T-helper 17 cell (primary cell): ENCODE measurements at places on chromosomes 12 and 14. TPM values are rescaled to one million over a fixed set of nuclear protein-coding genes. Genes with fewer than 3 reads are reported as not detected.

- H3K36me3 ChIP-seq, result peaks cover 8% of the 10 kb centered on the region
- H3K27ac ChIP-seq, result no peak overlapping the region
- peaks cover 3% of the 10 kb centered on the region for H3K4me1 ChIP-seq
- no peak for DNase-seq
- H3K27me3 ChIP-seq, result peaks cover 29% of the 10 kb centered on the region
Observed at GRCh38 chr12:3597526-3598210, 106.7 kb downstream of the PRMT8 start.

DNA sequence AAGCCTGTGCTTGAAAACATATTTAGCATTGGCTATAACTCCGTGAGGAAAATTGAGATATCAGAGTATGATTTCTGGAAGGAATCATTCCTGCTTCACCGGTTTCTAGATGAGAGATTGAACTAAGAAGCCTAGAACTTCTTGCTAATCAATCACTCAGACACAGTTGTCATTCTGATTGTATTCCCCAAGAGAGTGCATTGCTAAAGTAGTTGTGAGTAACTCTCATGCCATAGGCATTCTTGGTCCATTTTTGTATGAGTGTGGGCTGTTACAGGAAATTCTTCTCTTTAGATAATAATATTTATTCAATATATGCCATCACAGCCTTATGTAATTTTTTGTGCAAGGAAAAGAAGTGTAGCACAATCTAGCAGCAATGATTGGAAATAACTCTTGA is 893.3 kb upstream of the MDGA2 start:
- no peaks in the 10 kb centered on the region for H3K27me3 ChIP-seq
- no peak overlapping the region for H3K27ac ChIP-seq
- no peaks in the 10 kb centered on the region for H3K4me1 ChIP-seq
- H3K4me3 ChIP-seq, result no peak overlapping the region

Gene NGB
- not detected for total RNA-seq

Gene B4GALNT3
- total RNA-seq, result 1.7 TPM

- no peak for DNase-seq
- H3K36me3 ChIP-seq, result no peaks in the 10 kb centered on the region
- H3K4me3 ChIP-seq, result no peak overlapping the region
- H3K27me3 ChIP-seq, result peaks cover 12% of the 10 kb centered on the region
- H3K4me1 ChIP-seq, result no peaks in the 10 kb centered on the region
Observed at GRCh38 chr12:91109148-91109564, 2.1 kb downstream of the LUM start.

GRCh38 chr12:47316609-47317049 is 236.9 kb upstream of the AMIGO2 start:
- H3K4me3 ChIP-seq, result peak overlapping the region; percentile 69
- peaks cover 16% of the 10 kb centered on the region for H3K4me1 ChIP-seq
- no peaks in the 10 kb centered on the region for H3K36me3 ChIP-seq
- H3K27me3 ChIP-seq, result no peaks in the 10 kb centered on the region
- H3K27ac ChIP-seq, result peak overlapping the region; percentile 83
- DNase-seq, result no peak

Gene TESPA1
- total RNA-seq, result 121 TPM

DNA sequence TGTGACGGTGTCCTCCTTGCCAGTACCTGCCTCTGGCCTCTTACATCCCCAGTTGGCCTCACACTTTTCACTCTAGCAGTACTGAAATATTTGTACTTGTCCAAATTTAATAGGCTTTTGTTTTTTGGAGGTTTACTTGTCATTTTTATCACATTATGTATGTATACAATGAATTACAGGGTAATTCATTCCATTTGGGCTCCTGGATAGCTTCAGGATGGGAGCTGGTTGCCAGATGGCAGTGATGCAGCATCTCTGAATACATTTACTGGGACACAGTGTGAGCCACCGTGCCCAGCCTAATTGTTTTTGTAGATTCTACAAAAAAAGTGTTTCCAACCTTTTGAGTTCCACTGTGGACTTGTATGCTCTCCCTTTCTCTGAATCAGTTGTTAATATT is 13.4 kb downstream of the CCDC77 start:
- peaks cover 21% of the 10 kb centered on the region for H3K36me3 ChIP-seq
- H3K27ac ChIP-seq, result no peak overlapping the region
- H3K4me3 ChIP-seq, result no peak overlapping the region
- H3K27me3 ChIP-seq, result no peaks in the 10 kb centered on the region

DNA sequence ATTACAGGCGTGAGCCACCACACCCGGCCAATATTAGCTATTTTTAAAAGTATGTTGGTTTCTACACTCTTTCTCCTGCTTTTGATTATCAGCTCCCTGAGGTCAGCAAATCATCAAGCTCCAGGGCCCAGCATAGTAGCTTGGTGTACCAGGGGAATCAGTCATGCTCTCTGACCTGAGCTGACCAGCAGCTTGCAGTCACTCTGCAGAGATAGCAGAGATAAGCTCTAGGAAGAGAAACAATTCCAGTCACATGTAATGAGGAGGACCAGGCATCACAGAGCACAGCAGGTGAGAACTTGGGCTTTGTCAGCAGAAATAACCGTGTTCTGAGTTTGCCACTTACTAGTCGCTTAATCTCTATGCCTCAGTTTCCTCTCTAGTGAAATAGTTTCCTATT is 8.5 kb downstream of the PLEKHD1 start:
- no peak for DNase-seq
- H3K4me1 ChIP-seq, result peaks cover 3% of the 10 kb centered on the region
- H3K27me3 ChIP-seq, result peaks cover 46% of the 10 kb centered on the region
- no peak overlapping the region for H3K27ac ChIP-seq

- H3K36me3 ChIP-seq, result no peaks in the 10 kb centered on the region
- H3K27ac ChIP-seq, result peak overlapping the region; percentile 5
- H3K27me3 ChIP-seq, result no peaks in the 10 kb centered on the region
- DNase-seq, result no peak
Observed at GRCh38 chr14:96117101-96117897, 78.1 kb downstream of the C14orf132 start.

Gene WSCD2
- total RNA-seq, result 0.60 TPM

Gene CTSG
- not detected for total RNA-seq

- peaks cover 11% of the 10 kb centered on the region for H3K36me3 ChIP-seq
- H3K4me1 ChIP-seq, result peaks cover 13% of the 10 kb centered on the region
- H3K27ac ChIP-seq, result no peak overlapping the region
- H3K4me3 ChIP-seq, result no peak overlapping the region
- H3K27me3 ChIP-seq, result peaks cover 30% of the 10 kb centered on the region
Observed at GRCh38 chr14:75454963-75455546, 27.2 kb downstream of the JDP2 start.

DNA sequence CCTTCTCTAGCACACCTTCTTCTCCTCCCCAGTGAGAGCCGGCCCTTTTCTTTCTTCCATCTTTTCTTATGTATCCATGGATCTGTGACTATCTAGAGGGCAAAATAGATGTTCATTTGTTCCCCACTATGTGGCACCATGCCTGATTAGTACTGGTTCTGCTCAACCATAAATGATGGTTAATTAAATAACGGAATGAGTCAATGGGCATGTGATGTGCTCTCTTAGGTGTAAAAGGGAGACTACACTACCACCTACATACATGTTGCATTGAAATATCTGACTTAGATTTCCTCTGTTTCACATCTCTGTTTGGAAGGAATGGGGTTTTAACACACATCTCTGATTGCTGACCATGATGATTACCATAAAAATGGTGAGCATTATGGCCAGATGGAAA is 116.5 kb downstream of the BTG1 start:
- peaks cover 3% of the 10 kb centered on the region for H3K36me3 ChIP-seq
- H3K4me1 ChIP-seq, result peaks cover 43% of the 10 kb centered on the region
- peak overlapping the region; percentile 19 for H3K4me3 ChIP-seq
- H3K27ac ChIP-seq, result peak overlapping the region; percentile 90
- no peak for DNase-seq
- no peaks in the 10 kb centered on the region for H3K27me3 ChIP-seq

- peak overlapping the region; percentile 14 for H3K27ac ChIP-seq
- H3K4me3 ChIP-seq, result no peak overlapping the region
- H3K27me3 ChIP-seq, result no peaks in the 10 kb centered on the region
- no peak for DNase-seq
- H3K4me1 ChIP-seq, result no peaks in the 10 kb centered on the region
Observed at GRCh38 chr12:92639017-92639416, 63.8 kb upstream of the PLEKHG7 start.

- H3K36me3 ChIP-seq, result no peaks in the 10 kb centered on the region
- H3K27me3 ChIP-seq, result peaks cover 22% of the 10 kb centered on the region
- no peak overlapping the region for H3K4me3 ChIP-seq
- no peak for DNase-seq
Observed at GRCh38 chr12:55847033-55847432, 4.3 kb upstream of the MMP19 start.

DNA sequence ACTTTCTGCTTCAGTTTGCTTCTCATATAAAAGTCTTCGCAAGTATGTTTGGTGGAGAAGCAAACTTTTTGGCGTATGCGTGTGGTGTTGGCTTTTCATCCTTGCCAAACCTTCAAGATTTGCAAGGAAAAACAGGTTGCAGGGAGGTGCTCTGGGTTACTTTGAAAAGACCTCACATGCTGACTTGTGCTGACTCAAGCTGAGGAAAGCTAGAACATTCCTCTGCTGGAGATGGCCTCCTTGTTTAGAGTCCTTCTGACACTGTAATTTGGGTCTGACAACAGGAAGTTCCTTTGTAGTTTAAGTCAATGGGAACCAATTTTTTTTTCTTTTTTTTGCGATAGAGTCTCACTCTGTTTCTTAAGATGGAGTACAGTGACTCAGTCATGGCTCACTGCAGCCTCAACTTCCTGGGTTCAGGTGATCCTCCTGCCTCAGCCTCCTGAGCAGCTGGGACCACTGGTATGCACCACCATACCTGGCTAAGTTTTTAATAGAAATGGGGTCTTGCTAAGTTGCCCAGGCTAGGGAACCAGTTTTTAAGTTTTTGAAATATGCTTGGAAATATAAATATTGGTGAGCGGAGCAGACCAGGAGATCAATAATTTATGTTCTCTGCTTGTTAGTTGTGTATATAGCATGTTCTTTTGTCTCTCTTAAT is 2.6 kb upstream of the ACACB start:
- H3K4me3 ChIP-seq, result no peak overlapping the region
- no peak for DNase-seq
- peaks cover 16% of the 10 kb centered on the region for H3K4me1 ChIP-seq
- H3K36me3 ChIP-seq, result peaks cover 2% of the 10 kb centered on the region

- DNase-seq, result no peak
- no peak overlapping the region for H3K4me3 ChIP-seq
- peaks cover 31% of the 10 kb centered on the region for H3K27me3 ChIP-seq
Observed at GRCh38 chr14:100842799-100843198, 16.9 kb downstream of the MEG3 start.

- H3K27ac ChIP-seq, result no peak within 1 kb of the TSS
- no peak for DNase-seq
- H3K27me3 ChIP-seq, result peaks cover 10% of the 10 kb centered on the region
- no peaks in the 10 kb centered on the region for H3K36me3 ChIP-seq
- no peaks in the 10 kb centered on the region for H3K4me1 ChIP-seq
Observed at GRCh38 chr12:70920251-70920851, at the start of gene PTPRR. Gene PTPRR, minus strand, starts transcription at chr12:70920738. Its CDS starts 348 bp downstream, at chr12:70920390.

GRCh38 chr12:108324351-108325017 is 14.6 kb downstream of the CMKLR1 start:
- peaks cover 7% of the 10 kb centered on the region for H3K4me1 ChIP-seq
- H3K36me3 ChIP-seq, result peaks cover 2% of the 10 kb centered on the region
- no peak for DNase-seq
- H3K27ac ChIP-seq, result no peak overlapping the region
- H3K27me3 ChIP-seq, result peaks cover 43% of the 10 kb centered on the region

GRCh38 chr12:1932264-1932777 is 13.9 kb upstream of the CACNA2D4 start:
- no peaks in the 10 kb centered on the region for H3K27me3 ChIP-seq
- H3K4me3 ChIP-seq, result no peak overlapping the region
- H3K4me1 ChIP-seq, result peaks cover 17% of the 10 kb centered on the region
- DNase-seq, result no peak
- no peak overlapping the region for H3K27ac ChIP-seq

- H3K27me3 ChIP-seq, result peaks cover 33% of the 10 kb centered on the region
- no peak overlapping the region for H3K4me3 ChIP-seq
- no peaks in the 10 kb centered on the region for H3K4me1 ChIP-seq
- peaks cover 2% of the 10 kb centered on the region for H3K36me3 ChIP-seq
- H3K27ac ChIP-seq, result no peak overlapping the region
Observed at GRCh38 chr14:94681300-94682060, 69.3 kb downstream of the SERPINA3 start.

- H3K27ac ChIP-seq, result no peak overlapping the region
- peaks cover 5% of the 10 kb centered on the region for H3K4me1 ChIP-seq
- H3K27me3 ChIP-seq, result no peaks in the 10 kb centered on the region
- no peaks in the 10 kb centered on the region for H3K36me3 ChIP-seq
- no peak overlapping the region for H3K4me3 ChIP-seq
Observed at GRCh38 chr14:98867726-98868125, 404.3 kb downstream of the BCL11B start.

DNA sequence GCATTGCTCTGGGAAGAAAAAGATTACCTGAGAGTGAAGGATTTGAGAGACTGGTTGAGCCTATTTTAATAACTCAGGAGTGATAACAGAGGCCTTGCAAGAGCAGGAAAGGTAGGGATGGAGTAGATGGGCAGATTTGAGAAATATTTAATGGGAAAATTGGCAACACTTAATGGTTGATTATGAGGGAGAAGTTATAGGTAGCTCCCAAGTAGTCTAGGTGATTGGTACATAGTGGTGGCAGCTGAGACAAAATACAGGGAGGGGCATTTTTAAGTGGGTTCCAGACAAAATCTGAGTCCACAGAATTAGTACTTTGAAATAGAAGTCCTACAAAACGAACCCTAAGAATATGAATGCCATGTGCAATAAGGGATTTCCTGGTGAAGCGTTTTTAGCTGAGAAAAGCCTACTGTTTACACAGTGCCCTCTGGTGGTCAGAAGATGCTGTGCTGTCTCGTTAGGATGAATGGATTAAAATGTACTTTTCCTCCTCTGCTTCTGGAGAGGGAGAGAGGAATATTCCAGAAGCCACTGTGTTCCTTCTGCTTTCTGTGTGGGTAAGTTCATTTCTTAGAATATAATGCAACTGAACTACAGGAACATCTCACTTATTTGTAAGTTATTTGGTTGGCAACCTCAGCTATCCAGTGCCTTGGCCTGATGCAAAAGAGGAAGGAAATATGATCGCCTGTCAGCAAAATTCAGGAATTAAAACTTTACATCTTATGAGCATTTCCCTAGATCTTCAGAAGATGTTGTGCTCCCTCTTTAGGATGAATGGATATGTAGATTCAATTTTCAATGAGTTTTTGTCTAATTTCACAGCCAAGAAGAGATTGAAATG is 6.5 kb downstream of the ZBTB1 start:
- no peaks in the 10 kb centered on the region for H3K27me3 ChIP-seq
- peaks cover 63% of the 10 kb centered on the region for H3K4me1 ChIP-seq
- DNase-seq, result peak; percentile 44
- H3K27ac ChIP-seq, result peak overlapping the region; percentile 99

Gene SPTB
- 0.40 TPM for total RNA-seq

DNA sequence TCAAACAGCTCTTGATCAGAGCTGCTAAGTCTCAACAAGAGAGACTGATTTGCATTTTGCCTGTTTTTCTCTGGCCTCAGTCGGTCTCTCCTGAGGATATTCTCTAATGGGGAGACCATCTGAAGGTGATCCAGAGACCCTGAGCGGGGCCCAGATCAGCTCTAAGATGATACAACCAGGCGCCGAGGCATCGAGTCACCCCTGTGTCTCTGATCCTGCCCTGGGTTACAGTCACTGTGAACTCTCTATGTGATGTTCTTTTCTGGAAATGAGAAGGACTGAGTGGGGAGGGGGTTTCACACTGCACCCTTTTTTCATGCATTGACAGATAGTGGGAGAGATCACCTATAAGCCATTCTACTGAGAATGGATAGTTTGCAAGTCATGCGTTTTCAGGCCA is 247.6 kb upstream of the PWP1 start:
- no peaks in the 10 kb centered on the region for H3K27me3 ChIP-seq
- no peak overlapping the region for H3K27ac ChIP-seq
- peaks cover 31% of the 10 kb centered on the region for H3K4me1 ChIP-seq
- DNase-seq, result no peak
- H3K36me3 ChIP-seq, result no peaks in the 10 kb centered on the region
